ENCODE measurements at places on chromosomes 5 and 9. TPM values are rescaled to one million over a fixed set of nuclear protein-coding genes. Genes with fewer than 3 reads are reported as not detected.
A peak's percentile ranks its signal among the peaks of the same experiment; 100 is the strongest.

DNA sequence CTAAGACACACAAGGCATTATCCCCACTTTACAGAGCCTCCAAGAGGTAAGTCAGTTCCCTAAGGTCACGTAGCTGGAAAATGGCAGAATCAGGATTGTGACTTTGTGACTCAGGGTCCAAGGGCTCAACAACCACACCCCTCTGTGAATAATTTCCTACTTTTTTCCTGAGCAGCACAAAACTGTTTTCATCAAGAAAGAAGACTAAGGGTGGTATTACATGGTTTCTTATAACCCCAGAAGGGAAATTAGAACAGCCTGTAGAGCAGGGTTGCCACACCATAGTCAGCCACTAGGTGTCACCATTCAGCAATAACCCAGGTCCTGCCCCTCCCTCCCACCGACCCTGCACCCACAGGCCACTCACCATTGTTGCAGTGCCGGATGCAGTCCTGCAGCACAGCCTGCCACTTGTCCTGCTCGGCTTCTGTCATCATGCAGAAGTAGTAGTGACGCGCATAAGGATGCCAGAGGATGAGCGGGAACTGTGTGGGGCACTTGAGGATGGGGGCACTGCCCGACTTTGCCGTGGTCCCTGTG is 72.1 kb downstream of the LRSAM1 start:
- peak; percentile 39 for DNase-seq

DNA sequence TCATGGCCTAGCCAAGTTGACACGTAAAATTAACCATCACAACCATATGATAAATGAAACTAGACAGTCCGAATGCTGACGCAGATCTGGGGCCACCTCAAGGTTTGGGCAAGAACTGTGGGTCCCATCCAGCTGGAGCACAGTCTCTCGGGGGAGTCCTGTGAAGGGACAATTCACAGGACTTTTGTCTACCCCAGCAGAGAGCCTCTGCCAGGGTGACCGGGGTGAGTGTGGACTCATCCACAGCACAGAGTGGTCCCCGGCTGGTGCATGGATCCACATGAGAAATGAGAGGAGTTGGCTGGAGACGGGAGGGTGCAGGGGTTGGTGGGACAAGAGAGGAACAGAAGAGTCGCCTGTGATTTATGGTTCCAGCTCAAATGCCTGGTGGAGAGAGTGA is 17.7 kb upstream of the MED10 start:
- no peak for DNase-seq

- DNase-seq: no peak
Measured at GRCh38 chr5:18605186-18605585, 970.9 kb downstream of the TAF11L14 start.

DNA sequence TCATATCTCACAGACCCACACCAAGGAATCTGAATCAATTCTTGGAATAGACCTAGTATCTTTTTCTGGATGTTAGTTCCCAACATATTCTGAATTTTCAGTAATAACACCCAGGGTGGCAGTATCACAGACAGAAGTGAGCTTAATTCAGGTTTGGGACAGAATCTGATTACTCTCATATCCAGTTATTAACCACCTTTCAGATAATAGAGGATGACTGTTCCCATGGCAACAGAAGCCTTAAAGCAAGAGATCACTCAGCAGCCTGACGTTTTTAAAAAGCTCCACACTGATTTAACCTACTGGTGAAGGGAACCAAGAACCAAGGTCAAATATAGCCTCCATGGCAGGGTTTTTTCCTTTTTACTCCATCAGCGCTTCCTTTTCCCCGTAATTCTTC is 68.4 kb downstream of the ACTBL2 start:
- no peak for DNase-seq

DNA sequence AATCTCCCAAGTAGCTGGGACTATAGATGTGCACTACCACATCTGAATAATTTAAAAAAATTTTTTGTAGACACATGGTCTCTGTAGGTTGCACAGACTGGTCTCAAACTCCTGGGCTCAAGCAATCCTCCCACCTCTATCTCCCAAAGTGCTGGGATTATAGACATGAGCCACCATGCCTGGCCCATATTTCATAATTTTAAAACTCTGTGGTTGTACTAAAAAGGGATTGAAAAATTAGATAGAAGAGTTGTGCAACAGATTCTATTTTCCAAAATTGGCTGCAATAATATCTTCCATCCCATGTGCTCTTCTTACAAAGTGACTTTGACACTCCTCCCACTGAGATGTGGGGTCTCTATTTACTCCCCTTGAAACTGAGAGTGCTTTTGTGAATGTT is 7.6 kb upstream of the UHRF2 start:
- DNase-seq: no peak

DNA sequence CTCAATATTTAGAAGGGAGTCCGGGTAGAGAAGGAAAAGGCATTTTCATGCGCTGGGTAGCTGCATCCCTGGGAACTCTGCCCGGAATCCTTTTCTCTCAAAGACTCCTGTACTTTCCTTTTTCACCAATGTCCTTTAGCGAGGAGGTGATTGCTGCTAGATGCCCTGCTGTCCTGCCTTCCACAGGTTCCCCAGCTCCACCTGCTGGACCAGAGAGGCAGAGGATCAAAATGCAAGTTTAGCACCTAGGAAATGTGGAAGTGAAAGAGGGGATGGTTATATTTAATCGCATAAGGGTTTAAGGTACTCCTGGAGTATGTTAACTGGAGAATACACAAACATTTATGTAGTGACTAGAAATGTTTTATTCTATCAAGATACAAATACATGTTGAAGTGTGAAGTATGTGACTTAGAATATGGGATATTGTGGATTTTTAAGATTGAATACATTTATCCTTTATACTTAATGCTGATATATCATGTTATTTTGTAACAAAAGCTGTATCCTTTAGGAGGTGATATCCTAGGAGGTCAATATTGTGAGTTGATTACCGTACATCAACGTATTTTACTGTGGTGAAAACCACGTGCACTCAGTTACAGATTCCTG is 145.7 kb downstream of the ARHGAP26 start:
- DNase-seq: peak; percentile 29

- no peak for DNase-seq
Measured at GRCh38 chr5:116930616-116931015, 356.0 kb upstream of the SEMA6A start.

NXNL2 gene
- total RNA-seq: not detected

LCN10 gene
- total RNA-seq: not detected

ACTBL2 gene
- not detected for total RNA-seq

Measured in natural killer cell (primary cell).